GM04503 (cell line): ENCODE measurements at places on chromosomes 1 and 21.

DNA sequence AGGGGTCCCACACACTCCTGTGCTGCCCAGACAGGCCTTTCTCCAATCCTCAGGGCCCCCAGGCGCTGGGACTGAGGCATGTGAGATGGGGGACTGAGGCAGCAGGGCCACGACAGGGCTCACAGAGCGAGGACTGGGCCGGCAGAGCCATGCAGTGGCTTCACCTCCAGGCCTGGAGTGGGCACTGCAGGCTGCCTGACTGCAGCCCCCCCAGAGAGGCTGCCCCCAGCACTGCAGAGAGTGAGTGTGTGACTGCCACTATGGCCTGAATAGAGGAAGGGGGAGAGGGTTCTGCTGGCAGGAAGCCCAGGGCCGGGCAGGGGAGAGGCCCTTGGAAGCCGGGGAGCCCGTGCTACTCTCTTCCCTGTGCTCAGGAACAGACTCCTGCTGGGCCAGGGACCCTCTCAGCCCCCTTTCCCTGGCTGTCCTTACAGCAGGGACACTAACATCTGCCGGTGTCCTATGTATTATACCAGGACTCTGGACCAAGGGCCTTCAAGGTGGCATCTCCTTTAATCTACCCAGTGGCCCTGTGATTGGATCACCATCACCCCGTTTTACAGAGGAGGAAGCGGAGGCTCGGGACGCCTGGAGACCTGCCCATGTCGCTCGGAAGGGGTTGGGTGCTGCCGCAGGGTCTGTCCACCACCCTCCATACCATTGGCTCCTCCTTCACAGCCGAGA, 20.2 kb upstream of the PLEKHG5 start:
- no peak for DNase-seq

GRCh38 chr1:212901290-212901689, 43.2 kb downstream of the FLVCR1 start:
- DNase-seq = no peak

DNA sequence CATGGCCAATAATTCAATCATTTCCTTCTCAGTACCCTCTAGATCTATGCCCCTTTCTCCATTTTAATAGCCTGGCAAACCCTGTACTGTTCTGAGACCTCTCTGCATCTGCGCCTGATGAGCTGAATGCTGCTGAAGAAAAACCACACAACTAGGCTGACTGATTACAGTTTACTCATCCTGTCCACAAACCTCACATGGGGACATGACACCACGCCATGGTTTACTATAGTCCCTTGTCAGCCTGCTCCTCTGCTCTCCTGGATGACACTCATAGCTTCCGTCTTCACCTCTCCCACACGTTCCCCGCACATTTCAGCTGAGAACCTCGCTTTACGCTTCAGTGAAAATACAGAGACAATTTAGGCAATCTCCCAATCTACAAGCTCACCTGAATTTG, 59.7 kb downstream of the DESI2 start:
- no peak for DNase-seq

DNA sequence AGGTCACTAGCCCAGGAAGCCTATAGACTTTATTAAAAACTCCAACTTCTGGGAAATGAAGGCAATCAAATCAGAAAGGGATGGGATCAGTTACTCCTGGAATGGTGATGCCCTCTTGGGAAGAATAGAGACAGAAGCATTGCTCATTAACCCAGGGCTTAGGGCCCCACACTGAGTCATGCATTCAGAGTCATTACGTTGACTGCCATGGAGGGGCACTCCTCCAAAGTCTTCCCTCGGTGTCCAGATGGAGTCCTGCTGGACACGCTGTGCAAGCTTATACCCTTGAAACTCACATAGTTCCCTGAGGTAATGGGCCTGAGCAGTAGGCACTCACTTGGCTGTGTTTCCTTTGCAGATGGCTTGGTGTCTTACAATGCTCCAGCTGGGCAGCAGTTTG, 35.2 kb upstream of the HSD17B7 start:
- DNase-seq = peak; percentile 12

DNA sequence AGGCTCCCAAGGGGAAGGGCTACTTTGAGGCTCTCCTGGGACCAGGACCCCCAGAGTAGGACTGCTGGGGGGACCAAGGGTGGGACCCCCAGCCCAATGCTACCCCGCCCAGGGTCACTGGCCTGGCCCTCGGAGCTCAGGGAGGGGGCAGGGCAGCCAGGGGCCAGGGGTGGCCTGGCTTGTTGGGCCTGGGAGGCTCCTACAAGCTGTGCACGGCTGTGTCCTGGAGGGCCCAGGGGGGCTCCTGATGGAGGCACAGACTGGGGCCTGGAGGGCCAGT, 2.2 kb downstream of the HES4 start:
- DNase-seq = no peak

DNA sequence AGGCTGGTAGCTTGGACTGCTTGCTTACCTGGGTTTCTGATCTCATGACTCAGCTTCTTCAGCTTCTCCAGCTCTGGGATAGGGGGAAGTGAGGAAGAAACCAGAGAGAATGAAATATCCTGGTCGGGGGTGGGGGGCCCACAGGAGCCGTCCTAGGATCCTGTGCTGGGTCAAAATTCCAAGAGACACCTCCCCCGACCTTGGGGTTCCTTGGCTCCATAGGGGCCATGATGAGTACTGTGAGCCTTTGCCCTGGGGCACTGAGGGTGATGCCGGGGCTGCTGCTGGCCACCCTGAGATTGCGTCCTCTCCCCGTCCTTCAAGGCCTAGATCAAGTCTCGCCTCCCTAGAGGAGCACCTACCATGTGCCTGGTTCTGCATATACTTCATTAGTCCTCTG, 40.0 kb downstream of the MYOM3 start:
- no peak for DNase-seq

DNA sequence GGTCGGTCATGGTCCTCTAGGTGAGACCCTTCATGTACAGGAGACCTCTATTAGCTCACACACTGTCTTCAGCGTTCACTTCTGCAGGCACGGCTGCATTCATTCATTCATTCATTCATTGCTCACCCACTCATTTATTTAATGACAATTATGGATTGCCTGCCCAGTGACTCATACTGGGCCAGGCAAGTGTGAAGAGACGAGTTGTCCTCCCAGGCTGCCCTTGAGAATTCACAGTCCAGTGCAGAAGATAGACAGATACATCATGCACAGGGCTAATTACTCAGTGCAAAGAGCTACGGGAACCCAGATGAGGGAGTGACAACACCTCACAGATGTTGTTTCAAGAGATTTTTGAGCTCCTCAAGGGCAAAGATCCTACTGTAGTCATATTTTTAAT, 248.4 kb downstream of the TNR start:
- no peak for DNase-seq

GRCh38 chr1:163872067-163872466, 550.3 kb downstream of the NUF2 start:
- DNase-seq = no peak

GRCh38 chr1:156928043-156928602, 7.7 kb downstream of the LRRC71 start:
- no peak for DNase-seq

GRCh38 chr1:168092566-168093355, 44.0 kb downstream of the GPR161 start:
- DNase-seq = no peak

DNA sequence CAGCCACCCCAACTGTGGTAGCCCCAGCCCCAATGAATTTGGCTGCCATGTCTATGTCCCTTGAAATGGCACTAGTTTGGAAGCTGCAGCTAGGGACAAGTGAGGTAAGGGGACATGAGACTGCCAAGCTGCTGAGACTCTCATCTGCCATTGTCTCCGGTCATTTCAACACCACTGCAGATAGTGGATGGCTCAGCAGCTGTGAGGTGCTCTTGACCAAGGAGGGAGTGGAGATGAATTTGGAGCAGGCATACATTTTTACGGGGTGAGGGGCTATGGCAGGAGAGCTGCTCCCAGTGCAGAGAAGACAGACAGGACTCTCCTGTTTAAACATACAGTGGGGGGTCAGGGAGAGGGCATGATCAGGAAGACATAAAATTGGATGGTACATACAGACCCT, 315.5 kb upstream of the CAMK1G start:
- no peak for DNase-seq

- no peak for DNase-seq
These were observed 1.0 kb downstream of the BEST4 start for GRCh38 chr1:44786841-44787426.

GRCh38 chr21:35646606-35647005, 413.7 kb downstream of the SETD4 start:
- no peak for DNase-seq

- DNase-seq = no peak
These were observed 140.5 kb downstream of the COL11A1 start for GRCh38 chr1:102967786-102968185.

- DNase-seq = no peak
These were observed 18.3 kb downstream of the NECAP2 start for GRCh38 chr1:16458831-16459230.

GRCh38 chr1:67612788-67613241, 72.2 kb upstream of the GADD45A start:
- DNase-seq = no peak

- no peak for DNase-seq
These were observed 27.2 kb upstream of the ERG start for GRCh38 chr21:38525454-38525853.

DNA sequence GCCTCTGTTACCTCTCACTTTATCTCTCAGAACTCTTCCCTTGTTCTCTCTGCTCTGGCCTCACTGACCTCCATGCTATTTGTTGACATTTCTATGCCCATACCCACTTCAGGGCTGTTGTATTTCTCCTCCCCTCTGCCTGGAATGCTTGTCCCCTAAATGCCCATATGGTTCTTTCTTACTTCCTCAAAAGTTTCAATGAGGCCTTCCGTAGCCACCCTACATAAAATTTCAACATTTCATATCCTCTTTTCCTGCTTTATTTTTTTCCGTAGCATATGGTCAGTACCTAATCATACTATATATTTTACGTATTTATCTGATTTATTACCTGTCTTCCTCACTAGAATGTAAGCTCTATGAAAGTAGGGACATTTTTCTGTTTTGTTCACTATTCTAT, 47.1 kb upstream of the ZYG11A start:
- DNase-seq = no peak

- no peak for DNase-seq
These were observed at the start of gene LY9 for GRCh38 chr1:160795951-160796383. TSS of gene LY9 (plus strand) at chr1:160796174. CDS start at chr1:160796188, 14 bp downstream.

DNA sequence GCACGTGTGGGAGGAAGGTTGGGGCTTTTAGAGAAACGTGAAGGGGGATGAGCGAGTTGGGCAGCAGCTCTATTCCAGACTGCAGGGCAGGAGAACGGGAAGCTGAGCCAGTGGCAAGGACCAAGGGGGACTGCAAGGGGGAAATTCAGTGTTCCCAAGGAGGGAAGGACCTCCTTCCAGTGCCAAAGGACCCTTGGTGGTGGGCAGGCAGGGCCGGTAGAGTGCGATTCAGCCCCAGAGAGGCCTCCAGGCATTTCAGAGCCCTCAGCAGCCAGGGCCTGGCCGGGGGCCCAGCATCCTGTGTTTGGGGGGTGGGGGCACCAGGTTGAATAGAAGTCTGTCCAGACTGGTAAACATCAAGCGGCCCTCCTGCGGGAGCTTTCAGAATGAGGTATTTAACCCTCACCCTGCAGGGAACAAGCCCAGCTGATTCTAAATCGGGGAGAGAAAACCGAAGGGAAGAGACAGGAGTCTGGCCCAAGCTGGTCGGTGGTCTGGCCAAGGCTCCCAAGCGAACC, 2.3 kb downstream of the COL9A2 start:
- no peak for DNase-seq

DNA sequence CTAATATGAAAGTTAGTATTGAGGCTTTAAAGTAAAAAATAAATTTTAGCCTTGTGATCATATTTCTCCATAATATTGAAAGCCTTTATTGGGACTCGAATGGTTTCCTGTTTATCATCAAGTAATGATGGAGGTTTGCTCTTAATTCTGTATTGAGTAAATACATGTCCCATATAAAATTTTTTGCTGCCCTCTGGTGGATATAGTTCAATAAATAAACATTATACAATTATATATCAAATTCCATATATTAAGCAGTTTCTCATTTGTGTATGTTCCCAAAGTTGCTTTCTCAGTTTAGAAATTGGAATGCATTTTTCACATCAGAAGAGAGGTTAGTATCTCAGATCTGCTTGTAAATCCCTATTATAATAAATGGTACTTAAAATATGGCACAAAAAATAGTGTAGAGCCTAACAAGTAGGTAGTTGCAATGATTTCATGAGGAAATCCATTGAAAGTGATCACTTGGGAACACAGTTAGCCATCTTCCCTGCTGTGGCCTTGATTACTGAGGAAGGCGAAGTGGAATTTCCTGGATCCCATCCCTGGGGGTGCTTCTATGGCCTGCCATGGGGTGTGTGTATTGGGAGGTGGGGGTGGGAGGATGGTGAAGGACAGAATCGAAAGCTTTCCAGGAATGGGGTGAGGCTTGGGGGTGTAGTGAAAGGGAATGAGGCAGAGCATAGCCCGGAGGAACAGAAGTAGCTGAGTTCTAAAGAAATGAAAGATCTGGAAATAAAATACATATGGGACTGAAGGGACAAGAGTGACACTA, 84.1 kb upstream of the C21orf91 start:
- no peak for DNase-seq

- DNase-seq = no peak
These were observed 27.5 kb downstream of the RGS8 start for GRCh38 chr1:182656842-182657397.

DNA sequence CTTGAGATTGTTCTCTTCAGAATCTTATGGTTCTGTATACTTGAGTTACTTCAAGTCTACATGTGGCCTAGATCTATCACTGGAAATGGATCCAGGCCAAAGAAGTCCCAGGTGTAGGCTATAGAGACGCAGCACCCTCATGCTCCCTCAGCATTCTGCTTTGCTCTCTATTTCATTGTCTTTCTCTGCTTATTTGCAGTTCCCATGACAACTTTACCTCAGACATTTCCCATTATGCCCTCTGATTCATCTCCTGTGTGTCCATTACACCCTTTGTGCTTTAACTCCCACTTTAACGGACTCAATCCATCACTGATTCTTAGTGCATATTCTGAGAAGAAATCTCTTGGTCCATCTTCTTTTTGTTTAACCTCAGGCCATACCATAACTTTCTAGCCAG, 236.9 kb upstream of the NRIP1 start:
- no peak for DNase-seq

GRCh38 chr1:48242141-48242736, 19.7 kb downstream of the SLC5A9 start:
- no peak for DNase-seq

DNA sequence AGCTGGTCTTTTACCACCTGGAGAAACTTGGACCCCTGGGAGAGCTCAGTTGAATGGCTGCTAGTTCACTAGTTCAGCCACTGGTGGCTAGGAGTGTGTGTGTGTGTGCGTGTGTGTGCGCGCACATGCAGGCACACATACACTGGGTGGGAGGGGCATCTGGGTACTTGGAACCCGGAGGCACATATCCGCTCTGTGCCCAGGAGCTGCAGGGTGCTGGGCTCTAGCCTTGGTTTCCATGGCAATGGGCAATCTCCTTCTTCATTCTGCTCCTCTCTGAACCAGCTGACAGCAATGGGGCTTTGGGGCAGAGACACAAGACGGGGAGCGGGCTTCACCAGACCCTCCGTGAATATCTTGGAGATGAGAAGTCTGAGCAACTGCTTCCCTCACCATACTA, 87.1 kb upstream of the DISP3 start:
- DNase-seq = no peak

DNA sequence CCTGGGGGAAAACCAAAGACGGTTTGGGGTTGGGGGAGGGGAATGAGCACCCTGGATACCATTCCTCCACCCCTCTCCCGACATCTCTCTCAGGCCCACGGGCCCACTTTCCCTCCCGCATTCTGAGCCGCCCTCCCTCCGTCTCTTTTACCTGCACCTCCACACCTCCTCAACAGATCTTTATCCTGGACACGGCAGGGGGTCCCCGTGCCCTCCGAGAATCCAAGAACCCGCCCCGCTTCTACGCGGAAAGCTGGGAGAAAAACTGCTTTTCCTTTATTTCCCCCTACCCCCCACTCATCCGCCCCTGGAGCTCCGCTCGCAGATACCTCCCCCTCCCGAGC, 108.8 kb downstream of the NAV1 start:
- no peak for DNase-seq
